ENCODE measurements at places on chromosomes 7 and 10.

- no peak for DNase-seq
Observed at GRCh38 chr10:117936976-117937375, 109.8 kb downstream of the RAB11FIP2 start.

DNA sequence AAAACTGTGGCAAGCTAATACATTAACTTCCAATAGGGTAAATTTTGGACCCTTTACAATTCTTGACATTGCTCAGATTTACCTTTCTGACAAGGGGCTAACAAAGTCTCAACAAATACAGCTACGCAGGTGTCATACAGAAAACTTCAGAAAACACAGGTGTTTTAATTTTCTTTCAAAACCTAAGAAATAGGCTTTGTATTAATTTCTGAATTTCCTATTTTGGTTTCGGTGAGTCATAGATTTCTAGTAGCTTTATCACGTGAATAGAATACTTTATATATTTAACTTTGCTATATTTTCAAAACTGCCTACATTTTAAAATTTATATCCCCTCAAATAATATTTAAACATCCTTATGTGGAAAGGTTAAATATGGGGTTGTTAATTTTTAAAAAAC, 215.3 kb downstream of the DGKB start:
- DNase-seq = no peak

DNA sequence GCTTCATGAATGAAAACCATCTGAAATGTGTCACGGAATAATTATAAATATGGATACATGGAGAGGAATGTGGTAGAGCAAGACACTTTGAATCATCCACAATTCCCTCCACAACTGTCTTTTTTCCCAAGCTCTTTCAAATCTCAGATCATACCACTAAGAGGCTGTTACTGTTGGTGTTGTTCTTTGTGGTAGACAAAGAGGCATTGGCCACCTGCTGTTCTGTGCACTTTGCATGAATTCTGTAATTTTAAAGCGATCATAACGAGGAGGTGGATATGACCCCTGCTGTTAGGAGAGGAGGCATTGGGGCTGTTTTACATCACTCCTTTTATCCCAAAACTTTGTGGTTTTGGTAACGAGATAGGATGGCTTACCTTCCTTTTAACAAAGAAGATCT, 141.2 kb upstream of the KLF6 start:
- DNase-seq = no peak

DNA sequence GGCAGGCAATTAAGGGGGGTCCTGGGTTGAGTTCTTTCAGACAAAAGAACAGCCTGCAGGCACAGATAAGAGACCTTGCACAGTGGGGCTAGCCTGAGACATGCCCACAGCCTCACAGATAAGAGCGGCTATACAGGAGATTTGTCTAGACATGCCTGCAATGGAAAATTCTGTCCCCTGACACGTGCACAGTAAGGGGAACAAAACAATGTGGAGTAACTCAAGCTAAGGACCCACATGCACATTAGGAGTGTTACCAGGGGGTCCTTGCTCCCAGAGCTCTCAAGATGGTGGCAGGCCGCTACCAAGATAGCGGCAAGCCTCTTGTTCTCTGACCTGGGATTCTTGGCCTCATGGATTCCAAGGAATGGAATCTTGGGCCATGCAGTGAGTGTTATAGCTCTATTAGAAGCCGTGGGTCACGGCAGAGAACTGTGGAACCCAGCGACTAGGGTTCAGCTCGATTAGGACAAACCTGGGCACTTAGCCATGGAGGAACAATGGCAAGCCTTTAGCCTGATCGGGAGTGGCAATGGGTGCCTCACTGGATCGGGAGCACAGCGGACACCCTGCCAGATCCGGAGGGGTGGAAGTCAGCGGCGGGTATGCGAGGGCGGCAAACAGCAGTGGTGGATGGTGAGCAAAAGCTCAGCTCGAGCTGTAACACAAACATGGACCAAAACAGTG, 196.9 kb downstream of the CCSER2 start:
- no peak for DNase-seq

DNA sequence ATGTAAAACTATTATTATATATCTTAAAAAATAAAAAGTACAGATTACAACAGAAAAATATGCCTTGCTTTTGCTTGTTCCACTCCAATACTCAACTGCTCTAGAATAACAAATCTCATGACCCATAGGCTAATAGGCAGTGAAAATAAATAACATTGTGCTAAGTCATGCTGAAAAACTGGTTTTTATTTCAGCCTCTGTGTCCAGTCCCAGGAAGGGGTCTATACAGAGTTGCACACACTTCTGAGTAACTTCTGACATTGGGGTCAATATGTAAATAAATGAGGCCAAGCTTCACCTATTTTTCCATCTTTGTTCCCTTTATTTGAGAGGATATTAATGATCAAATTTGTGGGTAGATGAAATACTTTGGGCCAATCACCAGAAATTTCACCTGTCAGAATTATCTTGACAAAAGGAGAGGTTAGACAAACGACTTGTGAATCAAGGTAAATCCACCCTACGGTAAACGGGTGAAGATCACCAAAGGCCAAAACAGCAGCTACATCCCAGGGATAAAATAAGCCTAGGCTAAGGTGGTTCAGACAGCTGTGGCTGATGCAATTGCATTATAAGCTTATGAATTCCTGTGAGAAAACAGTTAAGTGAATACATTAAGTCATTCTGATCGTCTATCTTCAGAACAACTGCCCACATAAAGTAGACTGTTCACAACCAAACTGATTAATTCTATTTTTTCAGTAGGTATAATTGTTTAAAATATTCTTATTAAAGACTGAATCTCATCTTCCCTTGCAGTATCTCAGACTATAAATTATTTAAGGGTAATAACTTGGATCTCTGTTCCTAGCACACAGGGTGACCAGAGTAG, 87.5 kb downstream of the UBE2H start:
- DNase-seq = peak; percentile 6

GRCh38 chr10:64394744-64395143, 873.5 kb downstream of the REEP3 start:
- no peak for DNase-seq

GRCh38 chr7:117630907-117631564, 151.2 kb downstream of the CFTR start:
- no peak for DNase-seq

GRCh38 chr10:26408858-26409494, 29.2 kb upstream of the APBB1IP start:
- no peak for DNase-seq

DNA sequence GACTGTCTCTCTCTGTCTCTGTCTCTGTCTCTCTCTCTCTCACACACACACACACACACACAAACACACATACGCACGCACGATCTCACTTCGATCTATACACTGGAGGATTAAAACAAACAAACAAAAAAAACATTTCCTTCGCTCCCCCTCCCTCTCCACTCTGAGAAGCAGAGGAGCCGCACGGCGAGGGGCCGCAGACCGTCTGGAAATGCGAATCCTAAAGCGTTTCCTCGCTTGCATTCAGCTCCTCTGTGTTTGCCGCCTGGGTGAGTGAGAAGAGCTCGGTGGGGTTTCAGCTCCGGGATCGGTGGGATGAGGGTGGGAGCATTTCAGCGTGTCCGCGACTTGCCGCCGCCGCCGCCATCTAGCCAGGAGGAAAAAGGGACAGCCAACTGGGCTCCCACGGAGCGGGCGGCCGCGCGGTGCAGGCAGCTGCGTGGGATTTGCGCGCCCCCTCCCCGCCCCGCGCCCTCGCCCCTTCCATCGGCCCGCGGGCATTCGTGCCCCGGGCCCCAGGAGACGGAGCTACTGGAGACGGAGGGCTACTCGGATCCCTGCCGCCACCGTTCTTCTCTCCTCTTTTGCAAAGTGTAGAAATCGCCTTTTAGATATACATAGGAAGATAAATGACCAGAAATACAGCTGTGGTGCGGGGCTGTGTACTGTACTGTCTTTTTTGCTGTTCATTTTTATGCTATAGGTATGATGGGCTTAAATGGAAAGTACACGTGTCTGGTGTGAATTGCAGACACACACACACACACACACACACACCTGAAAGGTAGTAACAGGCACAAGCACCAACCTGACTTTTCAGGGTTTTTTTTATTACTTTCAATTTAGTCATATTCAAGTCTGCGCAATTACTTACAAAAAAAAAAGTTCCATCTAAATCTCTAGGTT, 581 bp downstream of the PTPRZ1 start:
- DNase-seq = peak; percentile 89

GRCh38 chr7:7438851-7439250, 96.8 kb downstream of the COL28A1 start:
- DNase-seq = no peak

DNA sequence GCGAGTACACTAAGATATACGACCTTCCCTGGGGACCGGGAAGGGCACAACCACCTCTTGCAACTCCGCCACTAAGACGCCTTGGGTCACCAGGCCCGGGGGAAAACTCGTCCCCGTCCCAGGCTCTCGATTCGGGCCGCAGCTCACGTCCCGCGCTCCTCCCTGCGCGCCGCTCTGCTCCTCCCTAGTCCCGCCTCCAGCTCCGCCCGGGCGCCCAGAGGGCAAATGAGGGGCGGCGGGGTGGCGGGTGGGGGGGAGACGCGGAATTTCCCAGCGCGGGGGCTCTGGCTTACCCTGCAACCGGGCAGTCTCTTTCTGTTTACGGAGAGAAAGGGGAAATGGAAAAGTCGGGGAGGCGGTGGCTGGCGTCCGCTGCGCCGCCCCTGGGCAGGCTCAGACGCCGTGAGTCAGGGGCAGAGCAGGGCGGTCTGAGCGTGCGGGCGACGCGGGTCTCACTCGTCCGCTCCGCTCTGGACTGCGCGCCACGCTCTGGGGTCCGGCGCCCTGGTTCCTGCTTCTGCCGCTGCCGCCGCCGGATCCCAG, at the start of gene MAP3K8:
MAP3K8 (plus strand) TSS at position 455 of the 543 bp plus-strand sequence. CDS start 4,755 bp downstream, outside the sequence.
- peak; percentile 92 for DNase-seq

GRCh38 chr10:61565819-61566560, 96.7 kb upstream of the CABCOCO1 start:
- DNase-seq = no peak

DNA sequence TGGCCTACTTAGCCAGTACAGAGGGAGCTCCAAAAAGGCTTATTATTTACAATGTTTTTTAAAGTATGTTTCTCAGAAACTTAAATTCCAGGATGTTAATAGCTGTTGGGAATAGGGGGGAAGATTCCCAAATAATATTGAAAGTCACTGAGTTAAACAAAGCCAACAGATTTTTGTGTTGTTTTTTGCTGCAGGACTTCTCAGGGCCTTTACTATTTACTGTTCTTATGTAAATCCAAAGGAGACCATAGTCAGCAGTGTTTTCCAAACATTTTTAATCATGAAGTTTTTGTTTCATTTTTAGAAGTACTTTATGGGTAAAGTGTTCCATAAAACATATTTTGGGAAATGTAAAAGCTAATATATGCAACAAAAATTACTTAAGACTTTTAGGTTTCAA, 100.4 kb upstream of the GSDME start:
- DNase-seq = no peak

DNA sequence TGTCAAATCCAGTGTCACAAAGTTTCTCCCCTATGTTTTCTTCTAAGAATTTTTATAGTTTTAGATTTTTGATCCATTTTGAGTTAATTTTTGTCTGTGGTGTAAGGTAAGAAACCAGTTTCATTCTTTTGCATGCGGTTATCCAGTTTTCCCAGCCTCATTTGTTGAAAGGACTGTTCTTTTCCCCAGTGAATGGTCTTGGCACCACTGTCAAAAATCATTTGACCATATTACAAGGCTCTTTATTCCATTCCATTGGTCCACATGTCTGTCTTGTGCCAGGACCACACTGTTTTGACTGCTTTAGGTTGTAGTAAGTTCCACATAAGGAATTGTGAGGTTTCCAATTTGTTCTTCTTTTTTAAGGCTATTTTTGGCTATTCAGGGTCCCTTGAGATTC, 64.0 kb downstream of the INPP5A start:
- no peak for DNase-seq

- DNase-seq = no peak
Observed at GRCh38 chr10:63241841-63242281, 108.7 kb downstream of the NRBF2 start.

GRCh38 chr7:24709585-24710360, 47.5 kb downstream of the GSDME start:
- no peak for DNase-seq

- peak; percentile 91 for DNase-seq
Observed at GRCh38 chr7:73742753-73743641, 4.4 kb upstream of the ABHD11 start.

GRCh38 chr10:113447278-113447677, 105.6 kb upstream of the HABP2 start:
- no peak for DNase-seq

GRCh38 chr7:55309040-55309991, 55.8 kb upstream of the LANCL2 start:
- no peak for DNase-seq

DNA sequence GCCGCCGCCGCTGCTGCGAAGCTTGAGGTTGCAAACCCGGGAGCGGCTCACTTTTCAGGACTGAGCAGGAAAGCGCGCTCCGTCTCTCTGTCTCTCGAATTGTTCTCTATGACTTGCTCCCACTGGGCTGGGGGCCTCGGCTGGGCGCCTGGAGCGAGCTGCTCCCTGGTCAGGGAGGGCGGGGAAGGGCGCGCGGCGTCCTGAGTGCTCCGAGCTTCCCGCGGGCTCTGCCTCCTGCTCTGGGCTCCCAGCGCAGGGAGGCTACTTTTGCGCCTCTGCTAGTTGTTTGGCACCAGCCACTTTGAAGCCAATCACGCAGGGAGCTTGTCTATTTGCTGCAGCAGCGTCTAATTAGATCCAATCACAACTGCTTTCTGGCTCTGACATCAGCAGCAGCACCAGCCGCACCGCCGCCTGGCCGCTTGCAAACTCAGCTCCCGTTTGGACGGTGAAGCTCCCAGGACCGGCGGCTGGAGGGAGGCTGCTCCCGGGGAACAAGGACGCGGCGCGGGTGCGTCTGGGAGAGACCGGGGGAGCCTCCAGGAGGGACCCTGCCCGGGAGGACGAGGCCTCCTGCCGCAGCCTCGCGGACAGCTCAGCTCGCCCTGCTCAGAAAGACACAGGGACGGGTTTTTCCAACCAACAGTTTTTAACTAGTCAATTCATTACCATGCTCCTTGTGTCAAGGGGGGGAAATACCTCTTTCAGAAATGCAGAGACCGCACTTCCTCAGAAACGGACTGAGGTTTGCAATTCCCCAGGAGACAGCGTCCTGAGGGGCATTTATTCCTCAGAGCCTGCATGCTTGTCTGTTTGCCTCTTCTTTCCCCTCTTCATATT, at the start of gene ADARB2:
ADARB2 (minus strand) TSS at position 304 of the 840 bp plus-strand sequence.
- peak; percentile 94 for DNase-seq

- no peak for DNase-seq
Observed at GRCh38 chr10:60048091-60048501, 141.7 kb upstream of the CCDC6 start.

GRCh38 chr7:32941181-32941580, 16.1 kb upstream of the FKBP9 start:
- DNase-seq = no peak

GRCh38 chr10:113056441-113057021, 106.5 kb downstream of the TCF7L2 start:
- no peak for DNase-seq

DNA sequence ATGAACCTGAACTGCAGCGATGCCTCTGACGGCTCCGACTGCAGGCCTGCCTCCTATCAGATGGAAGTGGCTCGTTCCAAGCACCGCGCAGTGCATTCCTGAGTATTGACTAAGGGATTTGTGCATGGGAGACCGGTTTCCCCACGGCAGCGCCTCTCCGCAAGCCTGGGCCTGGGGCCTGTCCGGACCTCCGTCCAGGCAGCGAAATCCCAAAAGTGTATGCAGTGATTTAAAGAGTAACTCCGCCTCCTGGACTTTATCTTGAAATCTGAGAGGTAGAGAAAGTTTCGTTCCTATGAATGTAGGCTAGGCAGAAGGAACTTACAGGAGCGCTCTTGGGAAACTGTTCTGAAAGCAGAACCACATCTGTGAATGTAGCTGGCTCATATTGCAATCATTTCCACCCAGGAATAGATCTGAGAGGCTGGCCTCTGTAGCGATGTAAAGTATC, 106.2 kb upstream of the CELF2 start:
- peak; percentile 77 for DNase-seq

Data from retina (tissue), 1 donor.